ENCODE measurements at places on chromosomes 7 and 10.

- DNase-seq, result no peak
Observed at GRCh38 chr7:75987805-75988567, 6.4 kb downstream of the TMEM120A start.

GRCh38 chr7:127029823-127030222, 222.9 kb downstream of the GRM8 start:
- DNase-seq, result no peak

- DNase-seq, result no peak
Observed at GRCh38 chr7:100472854-100473499, 6.0 kb downstream of the TSC22D4 start.

DNA sequence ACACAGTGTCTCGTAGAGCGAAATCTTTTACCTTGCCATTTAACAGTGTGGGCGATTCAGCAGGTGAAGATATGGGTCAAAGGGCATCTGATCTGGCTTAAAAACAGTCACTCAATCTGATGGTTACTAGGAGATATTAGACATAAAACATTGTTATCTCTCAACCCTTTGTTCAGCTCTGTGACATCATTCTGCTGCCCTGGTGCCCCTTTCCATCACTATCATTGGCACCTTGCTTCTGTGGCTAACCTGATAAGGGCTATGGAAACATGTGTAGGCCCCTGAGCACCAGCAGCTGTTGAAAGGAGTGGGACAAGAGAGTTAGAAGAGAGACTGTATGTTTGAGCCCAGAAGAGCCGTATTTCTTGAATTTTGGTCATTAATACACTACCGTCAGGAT, 650.3 kb downstream of the PHTF2 start:
- no peak for DNase-seq

All from SK-MEL-5 (cell line).